ENCODE measurements at places on chromosomes 3 and 15.

- DNase-seq, result no peak
Observed at GRCh38 chr15:66178531-66178910, 75.0 kb downstream of the MEGF11 start.

DNA sequence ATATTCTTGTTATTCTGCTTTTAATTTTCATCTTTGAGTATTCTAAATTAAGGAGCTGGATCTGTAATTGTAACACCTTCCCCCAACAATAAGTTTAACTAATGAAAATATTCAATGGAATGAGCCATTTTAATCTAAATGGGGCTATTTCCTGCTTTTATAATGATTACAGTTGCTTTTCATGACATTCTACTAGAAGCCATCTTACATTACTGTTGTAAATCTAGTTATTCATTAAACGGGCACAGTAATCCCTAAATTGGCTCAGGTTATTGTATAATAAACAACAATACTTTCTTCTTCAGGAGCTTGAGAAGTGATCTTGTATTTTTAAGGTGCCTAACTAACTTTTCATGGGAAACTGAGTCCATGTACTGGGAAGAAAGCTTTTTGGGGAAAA lies 8.5 kb downstream of the FLNB start:
- DNase-seq, result no peak

- peak; percentile 62 for DNase-seq
Observed at GRCh38 chr15:34038871-34039789, at the start of gene AVEN. AVEN (minus strand) TSS chr15:34039204; CDS start chr15:34039046, 158 bp downstream.

DNA sequence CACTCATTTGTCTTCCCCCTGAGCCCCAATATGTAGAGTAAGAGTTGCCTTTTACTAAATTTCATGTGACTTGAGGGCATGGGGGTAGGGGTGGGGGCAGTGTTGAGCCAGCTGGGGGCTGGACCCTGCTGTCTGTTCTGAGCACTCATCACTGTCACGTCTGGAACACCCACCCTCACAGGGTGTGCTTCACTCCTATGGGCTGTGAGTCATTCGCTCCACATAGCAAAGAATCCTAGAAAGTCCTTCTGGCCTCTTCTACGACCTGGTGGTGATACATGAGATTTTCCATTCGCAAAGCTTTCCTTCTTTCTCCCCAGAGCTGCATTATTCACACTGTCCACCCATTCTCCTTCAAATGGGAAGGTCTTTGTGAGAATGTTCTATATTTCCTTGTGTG lies 43.6 kb upstream of the MGLL start:
- DNase-seq, result no peak

DNA sequence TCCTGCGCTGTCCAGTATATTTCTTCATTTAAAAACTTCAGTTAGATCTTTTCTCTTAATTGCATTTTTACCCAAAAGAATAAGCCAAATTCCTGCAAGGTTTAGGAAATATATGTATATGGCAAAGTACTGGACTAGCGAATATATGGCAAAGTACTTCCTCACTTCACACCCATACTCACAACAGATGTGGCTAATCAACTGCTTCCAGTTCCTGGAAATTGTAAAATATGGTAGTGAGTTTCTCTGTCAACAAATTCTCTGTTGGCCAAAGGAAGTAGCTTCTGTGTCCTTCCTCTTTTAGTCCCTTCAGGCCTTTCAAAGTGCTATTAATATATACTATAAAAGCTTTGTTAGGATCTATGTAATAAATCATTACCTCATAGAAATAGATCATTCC lies 22.0 kb downstream of the GPR15 start:
- no peak for DNase-seq

DNA sequence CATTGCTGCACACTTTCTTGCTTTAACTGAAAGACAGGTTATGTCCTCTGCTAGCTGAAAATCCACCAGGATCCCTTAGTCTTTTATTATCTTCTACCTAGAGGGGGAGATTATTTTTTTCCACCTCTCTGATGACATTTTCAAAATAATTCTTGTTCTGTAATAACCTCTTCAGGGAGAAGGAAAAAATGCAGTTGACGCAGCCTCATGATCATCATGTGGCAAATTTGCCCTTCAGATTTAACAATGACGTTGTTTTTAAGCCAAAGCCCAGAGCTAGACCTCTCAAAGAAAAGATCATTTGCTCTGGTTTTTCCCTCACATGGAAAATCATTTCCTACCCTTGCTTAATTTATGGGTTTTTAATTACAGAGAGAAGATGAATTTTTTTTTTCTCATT lies 724.9 kb downstream of the NLGN1 start:
- no peak for DNase-seq

DNA sequence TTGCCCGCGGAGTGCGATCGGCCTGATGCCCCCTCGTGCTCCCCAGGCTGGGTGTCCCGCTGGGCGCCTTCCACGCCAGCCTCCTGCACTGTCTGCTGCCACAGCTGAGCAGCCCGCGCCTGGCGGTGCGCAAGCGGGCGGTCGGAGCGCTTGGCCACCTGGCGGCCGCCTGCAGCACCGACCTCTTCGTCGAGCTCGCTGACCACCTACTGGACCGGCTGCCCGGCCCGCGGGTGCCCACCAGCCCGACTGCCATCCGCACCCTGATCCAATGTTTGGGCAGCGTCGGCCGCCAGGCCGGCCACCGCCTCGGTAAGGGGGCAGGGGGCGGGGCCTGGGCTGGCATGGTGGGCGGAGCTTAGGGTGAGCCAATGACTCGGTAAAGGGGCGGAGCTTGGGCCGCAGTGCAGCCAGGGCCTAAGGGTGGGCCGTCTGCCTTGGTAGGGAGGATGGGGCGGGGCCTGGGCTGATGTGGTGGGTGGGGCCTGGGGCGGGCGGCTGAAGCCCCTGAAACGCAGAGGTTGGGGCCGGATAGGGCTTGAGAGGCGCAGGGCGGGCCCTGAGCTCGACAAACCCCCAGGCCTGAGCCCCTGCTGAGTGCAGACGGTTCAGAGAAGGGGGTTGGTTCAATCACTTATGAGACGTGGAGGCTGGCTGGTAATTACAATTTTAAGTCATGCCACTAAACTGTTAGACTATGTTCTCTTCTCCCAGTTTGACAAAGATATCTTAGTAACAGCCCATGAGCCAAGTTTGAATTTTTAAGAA lies 13.7 kb downstream of the CAND2 start:
- peak; percentile 95 for DNase-seq

GRCh38 chr3:131708241-131708640 lies 205.5 kb upstream of the MRPL3 start:
- DNase-seq, result no peak

- no peak for DNase-seq
Observed at GRCh38 chr3:166089575-166089974, 252.4 kb upstream of the BCHE start.

- DNase-seq, result no peak
Observed at GRCh38 chr3:136351905-136352304, 101.8 kb downstream of the PCCB start.

- DNase-seq, result no peak
Observed at GRCh38 chr15:68706256-68706655, 114.4 kb downstream of the ANP32A start.

- DNase-seq, result no peak
Observed at GRCh38 chr3:127041264-127041820, 58.4 kb downstream of the PLXNA1 start.
